Caudate nucleus (tissue), 63 donors: ENCODE measurements at places on chromosomes 13 and 19.

DNA sequence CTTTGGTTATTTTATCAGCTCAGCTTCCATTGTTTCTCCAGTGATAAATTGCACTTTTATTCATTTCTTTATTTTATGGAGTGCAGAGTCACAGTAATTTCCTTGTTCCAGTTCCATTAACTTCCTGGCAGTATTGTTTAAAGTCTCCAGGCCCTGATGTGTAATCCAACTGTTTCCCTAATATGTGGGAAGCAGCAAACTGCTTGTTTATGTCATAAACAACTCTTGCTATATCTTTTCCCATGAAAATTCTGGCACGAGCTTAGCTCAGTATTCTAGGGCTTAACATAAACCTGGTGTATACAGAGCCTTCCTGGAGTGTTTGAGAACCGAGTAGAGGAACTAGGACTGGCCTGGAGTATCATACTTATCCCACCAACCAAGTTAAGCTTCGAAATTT, 83.5 kb upstream of the ARGLU1 start:
- no peak for DNase-seq

- DNase-seq = no peak
Observed at GRCh38 chr13:34162544-34162933, 344.6 kb downstream of the RFC3 start.

- no peak for DNase-seq
Observed at GRCh38 chr13:109211616-109212015, 574.8 kb downstream of the IRS2 start.

DNA sequence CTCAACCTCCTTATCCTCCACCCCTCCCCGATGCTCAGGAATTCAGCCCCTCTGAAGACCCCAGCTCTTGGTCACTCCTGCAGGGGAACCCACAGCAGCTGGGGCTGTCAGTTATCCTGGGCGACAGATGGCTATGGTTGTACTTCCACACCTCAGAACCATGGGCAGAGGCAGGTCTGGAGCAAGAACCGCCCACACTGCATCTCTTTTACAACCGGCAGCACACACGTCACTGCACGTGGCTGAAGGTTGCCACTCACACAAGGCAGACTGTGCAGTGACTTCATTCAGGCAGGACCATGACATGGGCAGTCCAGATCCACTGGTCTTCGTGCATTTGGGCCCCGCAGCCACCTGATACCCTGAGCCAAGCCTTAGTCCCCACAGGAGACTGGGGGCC, 21.5 kb upstream of the SDHAF1 start:
- DNase-seq = no peak

- DNase-seq = no peak
Observed at GRCh38 chr13:112241288-112241687, 134.9 kb upstream of the SPACA7 start.

DNA sequence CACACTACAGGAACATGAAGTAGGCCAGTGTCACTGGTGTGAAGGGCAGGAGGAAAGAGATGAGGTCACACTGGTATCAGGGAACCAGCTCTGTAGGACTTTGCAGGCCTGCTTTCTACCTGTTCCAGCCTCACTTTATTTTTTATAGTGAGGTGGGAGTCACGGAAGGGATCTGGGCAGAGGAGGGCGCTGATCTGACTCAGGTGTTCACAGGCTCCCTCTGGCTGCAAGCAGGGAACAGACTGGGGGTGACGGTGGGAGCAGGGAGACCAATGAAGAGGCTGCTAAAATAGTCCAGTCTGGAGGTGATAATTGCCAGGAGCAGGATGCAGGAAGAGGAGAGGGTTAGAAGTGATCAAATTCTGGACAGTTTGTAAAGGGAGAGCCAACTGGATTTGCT, 2.8 kb downstream of the THAP8 start:
- DNase-seq = no peak

DNA sequence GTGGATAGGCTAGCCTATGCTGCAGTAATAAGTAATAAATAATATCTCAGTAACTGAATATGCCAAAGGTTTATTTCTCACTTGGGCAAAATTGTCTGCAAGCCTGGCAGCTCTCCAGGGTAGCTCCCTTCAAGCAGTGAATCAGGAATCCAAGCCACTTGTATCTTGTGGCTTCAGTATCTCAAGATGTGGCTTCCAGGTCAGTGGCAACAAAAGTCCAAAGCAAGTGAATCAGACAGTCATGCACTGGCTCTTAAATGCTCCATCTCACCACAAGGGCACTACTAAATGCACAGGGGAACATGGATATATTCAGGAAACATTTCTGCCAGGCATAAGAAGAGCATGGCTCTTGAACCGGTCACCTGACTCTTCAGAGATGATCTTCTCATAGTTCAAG, 126.3 kb downstream of the KCTD12 start:
- no peak for DNase-seq

DNA sequence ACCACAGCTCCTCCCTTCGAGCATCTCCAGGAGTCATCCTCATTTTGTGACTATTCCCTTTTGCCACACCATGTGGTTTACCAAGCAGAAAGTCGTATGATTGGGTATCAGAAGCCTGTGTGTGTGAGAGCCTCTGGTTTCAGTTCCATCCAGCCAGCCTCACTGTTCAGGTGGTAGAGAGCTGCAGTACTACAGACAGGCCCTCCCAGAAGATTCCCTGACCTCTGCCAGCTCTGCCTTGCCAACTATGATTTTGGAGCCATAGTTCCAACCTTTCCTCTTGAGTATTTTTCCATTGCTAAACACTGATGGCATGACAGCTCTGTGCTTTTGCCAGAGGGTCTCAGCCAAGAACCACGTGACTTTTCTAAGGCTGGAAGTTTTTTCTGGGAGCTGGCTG, 82.5 kb downstream of the DHRS12 start:
- DNase-seq = no peak

DNA sequence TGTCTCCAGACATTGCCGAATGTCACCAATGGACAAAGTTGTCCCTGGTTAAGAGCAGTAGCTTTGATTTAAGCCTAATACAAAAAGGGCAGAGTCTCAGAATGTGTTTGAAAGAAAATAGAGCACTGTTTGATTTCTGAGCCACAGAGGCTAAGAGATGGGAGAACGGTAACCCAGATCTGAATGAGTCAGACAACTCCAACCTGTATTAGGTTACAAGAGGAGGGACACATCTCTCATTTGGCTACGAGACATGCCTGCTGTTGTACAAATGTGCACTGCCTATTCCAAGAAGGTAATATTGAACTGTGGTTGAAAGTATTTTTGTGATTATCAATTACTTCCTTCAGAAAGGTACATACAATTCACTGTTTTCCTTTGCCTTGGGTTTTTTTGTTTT, 4.9 kb upstream of the HSPH1 start:
- no peak for DNase-seq

DNA sequence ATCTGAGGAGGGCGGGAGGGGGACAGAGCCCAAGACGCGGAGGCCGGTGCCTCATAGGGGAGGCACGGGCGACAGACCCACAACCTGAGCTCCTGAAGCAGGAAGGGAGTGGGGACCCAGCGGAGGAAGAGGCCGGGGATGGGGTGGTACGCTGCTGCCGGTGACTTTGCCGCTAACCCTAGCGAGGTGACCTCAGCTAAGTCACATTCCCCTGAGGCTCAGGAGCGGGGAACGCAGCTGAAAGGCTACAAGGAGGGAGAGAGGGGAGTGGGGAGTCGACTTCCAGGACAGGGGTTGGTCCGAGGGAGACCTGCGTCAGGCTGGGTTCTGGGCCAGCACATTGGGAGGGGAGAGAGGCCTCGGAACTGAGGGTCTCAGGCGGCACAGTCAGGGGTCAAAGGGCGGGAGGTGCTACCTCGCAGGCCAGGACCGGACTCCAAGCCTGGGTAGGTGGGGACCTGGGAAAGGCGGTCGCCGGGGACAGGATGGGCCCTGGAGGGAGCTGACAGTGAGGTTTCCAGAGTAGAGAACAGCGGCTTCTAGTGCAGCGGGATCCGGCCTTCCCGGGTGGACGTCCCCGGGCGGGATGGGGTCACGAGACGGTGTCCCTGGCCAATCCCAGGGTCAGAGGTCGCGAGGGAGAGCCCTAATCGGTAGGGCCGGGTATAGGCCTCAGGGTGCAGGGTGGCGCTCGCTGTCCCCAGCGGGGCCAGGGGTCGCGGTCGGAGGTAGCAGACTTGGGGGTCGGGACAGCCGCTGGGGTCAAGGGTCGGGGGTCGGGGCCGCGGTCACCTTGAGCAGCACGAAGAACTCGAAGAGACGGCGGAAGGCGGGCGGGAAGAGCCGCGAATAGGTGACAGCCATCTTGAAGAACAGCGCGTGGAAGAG, 699 bp downstream of the TMEM259 start:
- no peak for DNase-seq

GRCh38 chr19:6580313-6580712, 10.6 kb downstream of the CD70 start:
- no peak for DNase-seq

DNA sequence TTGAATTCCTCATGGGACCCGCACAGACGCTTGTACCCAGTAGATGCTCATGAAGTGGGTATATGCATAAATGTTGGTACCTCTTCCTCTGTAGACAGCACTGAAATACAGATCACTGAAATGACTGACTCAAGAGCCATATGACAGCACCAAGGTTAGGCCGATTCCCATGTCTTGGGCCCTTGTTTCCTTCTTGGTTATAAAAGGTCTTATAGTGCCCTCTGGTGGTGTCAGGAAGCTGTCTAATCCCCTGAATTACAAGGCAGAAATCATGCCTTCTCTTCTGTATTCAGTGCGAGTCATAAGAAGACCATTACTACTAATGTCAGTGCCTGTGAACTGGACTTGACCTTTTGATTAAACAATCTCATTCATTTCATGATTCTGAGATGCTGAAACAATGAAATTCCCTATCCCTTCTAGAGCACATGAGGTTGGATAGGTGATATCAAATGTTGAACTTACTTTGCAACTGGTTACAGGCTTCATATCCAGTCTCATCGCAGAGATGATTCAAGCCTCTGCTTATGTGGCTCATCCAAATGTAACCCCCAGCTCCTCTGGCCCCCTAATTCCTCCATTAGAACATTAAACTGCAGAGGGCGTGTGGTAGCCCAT, 59.7 kb downstream of the SPATA13 start:
- no peak for DNase-seq

GRCh38 chr13:71862459-71862943, 4.5 kb downstream of the DACH1 start:
- no peak for DNase-seq

DNA sequence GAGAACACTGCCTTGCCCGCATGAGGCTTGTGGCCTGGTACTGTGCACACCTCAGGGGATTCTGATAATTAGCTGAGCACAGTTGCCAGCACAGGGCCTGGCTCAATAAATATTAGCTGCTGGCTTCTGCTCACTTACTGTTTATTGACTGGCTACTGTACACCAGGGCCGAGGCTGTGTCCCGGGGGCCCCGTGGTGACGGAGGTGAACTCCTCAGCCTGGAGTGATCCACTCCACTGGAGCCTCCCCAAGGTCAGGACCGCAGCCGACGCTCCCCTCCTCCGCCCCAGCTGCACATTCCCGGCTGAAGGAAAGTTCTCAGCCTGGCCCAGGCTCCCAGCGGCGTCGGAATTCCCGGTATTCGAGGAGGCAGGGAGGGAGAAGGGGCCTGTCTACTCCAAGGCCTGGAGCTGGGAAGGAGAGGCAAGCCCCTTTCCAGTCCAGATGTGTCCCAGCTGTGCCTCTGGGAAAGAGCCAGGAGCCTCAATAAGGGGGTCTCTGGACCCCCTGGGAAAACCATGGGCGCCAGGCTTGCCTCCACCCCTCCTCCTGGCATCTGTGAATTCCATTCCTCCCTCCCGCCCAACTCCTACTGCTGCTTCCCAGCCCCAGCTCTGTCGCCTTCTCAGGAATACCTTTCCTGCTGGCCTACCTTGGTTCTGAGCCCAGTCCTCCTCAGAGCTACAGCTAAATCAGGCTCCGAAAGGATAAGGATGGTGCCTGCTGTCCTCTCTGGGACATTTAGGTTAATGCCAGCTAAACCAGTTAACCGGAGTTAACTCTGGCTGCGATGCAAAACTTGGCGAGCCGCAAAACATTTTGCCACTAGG, 7.3 kb downstream of the RPS16 start:
- DNase-seq = no peak

DNA sequence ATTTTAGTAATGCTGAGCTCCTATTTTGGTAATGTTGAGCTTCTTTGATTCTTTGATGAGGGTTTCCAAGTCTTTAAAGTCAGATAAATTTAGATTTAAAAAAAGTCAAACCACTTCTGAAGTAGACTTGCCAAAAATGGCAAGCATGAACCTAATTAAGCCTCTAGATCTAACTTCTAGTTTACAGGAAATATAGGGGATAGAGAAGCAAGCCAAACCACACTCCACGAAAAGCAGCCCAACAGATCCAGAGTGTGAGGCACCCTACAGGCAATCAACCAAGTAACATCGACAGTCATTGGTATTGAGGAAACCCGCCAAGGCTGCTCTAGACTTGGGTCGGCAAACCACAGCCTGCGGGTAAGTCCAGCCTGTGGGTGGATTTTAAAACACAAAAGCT, 3.7 kb downstream of the GGACT start:
- no peak for DNase-seq

GRCh38 chr13:97373787-97374186, 60.2 kb upstream of the RAP2A start:
- DNase-seq = no peak

- no peak for DNase-seq
Observed at GRCh38 chr13:73945871-73946270, 188.3 kb downstream of the KLF12 start.

DNA sequence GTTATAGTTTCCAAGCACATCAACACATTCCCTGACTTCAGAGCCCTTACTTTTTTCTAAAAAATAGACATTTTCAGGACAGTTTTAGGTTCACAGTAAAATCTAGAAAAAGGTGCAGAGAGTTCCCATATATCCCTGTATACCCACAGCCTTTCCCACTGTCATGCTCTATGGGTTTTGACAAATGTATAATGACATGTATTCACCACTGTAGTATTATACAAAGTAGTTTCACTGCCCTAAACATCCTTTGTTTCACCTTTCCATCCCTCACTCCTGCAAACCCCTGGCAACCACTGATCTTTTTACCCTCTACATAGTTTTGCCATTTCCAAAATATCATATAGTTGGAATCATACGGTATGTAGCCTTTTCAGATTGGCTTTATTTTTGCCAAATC, 15.6 kb downstream of the NAA16 start:
- no peak for DNase-seq

DNA sequence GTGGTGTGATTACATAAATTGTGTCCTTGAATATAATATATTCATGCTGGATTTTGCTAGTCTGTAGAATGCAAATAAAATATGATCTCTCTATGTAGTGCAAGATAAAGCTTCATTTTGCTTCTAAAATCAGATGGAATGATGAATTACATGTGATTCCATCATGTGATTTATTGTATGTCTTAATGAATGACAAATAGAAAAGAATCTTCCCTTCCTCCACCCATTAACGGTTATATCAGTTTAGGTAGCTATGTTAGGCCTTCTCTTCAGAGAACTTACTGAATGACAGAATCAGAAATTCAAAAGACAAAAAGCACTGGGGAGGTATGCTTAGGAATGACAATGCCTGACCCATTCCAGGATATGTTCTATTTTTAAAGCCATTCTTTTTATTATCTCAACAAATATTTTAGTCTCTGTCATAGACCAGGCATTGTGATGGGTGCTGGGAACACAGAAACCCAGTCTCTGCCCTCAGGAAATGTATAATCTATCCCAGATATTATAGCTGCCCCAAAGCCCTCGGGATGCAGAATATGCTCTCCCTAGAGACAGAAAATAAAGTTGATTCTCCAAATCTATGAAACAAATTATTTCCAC, 90.6 kb downstream of the TEX26 start:
- DNase-seq = no peak
